ENCODE measurements at places on chromosomes 7 and 10.

GRCh38 chr10:66337211-66337610, 588.6 kb upstream of the LRRTM3 start:
- no peak for DNase-seq

GRCh38 chr10:92830478-92831389, 17.6 kb upstream of the EXOC6 start:
- DNase-seq, result no peak

DNA sequence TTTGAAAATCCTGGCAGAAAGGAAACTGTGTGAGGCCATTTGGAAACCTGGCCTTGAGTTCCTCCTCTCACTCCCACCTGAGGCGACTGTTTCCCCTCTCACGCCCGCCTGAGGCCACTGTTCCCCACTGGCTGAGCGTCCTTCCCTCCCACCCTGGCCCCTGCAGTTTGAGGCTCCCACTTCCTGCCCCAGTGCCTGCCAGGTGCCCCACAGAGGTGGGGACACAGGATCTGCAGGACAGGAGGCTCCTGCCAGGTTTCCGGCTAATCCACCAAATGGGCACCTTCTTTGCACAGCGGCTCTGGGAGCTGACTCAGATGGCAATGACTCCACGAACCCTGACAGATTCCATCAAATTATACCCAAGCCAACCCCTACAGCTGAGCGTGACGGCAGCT, 24.3 kb upstream of the LARP4B start:
- DNase-seq, result no peak

GRCh38 chr7:114426824-114427223, 12.2 kb downstream of the FOXP2 start:
- no peak for DNase-seq
